ENCODE measurements at places on chromosomes 1 and 21.

- DNase-seq: peak; percentile 39
These were observed 210.3 kb downstream of the SLC35F3 start for GRCh38 chr1:234114648-234115307.

GRCh38 chr1:192104852-192105251 lies 53.4 kb upstream of the RGS18 start:
- no peak for DNase-seq

- DNase-seq: no peak
These were observed 21.0 kb downstream of the CLCA4 start for GRCh38 chr1:86567878-86568277.

DNA sequence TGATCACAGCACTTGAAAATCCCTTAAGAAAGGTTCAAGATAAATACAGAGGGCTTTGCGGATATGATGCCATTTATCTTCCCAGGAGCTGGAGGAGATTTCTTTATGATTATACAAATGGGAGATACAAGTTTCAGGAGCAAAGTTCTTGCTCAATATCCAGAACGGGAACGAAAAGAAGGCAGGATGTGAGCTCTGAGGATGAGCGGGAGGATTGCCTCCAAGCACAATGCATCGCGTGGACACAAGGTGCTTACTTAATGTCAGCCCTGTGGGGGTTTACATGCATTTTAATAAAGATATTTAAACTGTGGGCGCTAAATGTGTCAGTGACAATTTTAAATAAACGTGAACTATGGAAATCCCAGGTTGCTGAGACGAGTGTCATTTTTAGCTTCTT lies 59.0 kb downstream of the SYT6 start:
- DNase-seq: no peak

- no peak for DNase-seq
These were observed 3.9 kb upstream of the ZNF678 start for GRCh38 chr1:227559499-227559898.

- DNase-seq: no peak
These were observed 50.9 kb downstream of the RUNX1 start for GRCh38 chr21:34998176-34998575.

DNA sequence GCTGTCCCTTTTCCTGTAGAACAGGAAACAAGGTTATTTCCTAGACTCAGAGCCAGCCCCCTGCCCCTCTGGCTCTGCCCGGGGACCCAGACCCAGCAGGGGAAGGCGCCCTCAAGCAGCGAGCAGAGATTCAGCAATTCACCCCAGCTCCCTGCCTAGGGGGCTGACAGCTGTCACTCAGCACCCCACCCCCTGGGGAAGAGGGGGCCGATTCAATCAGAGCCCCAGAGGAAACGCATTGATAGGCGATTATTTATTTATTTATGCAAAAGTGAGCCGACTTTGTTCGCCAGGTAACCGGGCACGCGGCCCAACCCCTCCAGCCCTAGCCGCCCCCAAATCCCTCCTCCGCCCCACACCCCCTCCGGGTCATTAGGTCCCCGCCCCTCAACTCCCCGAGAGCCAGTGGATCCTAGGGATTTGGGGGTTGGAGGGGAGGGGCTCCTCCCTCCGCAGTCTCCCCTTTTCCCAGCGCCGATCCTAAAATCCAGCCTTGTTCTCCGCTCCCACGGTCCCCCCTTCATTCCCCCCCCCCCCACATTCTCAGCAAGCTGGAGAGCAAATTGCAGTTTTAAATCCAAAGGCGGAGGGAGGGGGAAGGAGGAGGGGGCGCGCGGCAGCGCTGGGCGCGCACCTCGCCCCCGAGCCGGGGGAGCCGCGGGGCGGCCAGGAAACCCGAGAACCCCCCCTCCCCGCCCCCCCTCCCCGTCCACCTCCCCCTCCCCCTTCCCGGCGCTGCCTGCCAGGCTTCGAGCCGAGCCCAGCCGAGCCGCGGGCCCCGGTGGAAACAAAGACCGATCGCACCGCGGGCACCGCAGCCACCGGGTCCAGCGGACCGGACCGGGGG lies 1.3 kb downstream of the AHDC1 start:
- no peak for DNase-seq

- DNase-seq: no peak
These were observed 340.2 kb downstream of the SMYD3 start for GRCh38 chr1:246166841-246167240.

DNA sequence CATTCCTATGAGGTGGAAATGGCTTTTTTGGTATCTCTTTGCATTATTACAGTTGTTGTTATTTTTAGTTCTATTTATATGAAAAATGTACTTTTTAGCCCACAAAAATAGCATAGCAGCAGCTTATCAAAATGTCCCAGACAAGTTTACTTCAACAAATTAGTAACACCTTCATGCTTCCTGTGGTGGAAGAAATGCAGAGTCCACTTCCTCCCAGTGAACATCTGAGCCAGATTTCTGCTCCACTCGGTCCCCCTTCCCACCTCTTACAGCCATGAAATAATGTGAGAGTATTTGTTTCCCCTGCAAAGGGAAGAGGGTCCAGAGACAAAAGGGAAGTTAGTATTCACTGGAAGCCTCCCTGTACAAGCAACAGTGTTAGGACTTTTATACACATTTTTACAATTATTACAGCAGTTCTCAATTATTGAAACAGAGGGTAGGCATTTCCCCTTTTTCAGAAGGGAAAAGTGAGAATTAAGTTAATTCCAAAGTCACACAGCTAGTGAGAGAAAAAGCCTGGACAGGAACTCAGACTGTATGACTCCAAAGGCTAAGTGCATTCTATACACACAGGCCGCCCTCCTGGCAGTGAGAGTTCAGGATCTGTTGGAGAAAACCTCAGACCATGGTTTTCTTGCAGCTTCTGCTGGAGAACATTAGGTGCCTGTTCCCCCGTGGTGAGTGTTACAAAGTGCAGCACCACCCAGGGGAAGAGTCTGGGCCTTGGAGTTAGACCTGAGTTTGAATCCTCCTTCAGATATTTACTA lies 126.5 kb downstream of the PBX1 start:
- no peak for DNase-seq

- no peak for DNase-seq
These were observed 11.6 kb downstream of the TINAGL1 start for GRCh38 chr1:31587720-31588423.

- DNase-seq: no peak
These were observed 82.2 kb upstream of the AK4 start for GRCh38 chr1:65065524-65066418.

GRCh38 chr1:33378976-33379375 lies 51.9 kb downstream of the PHC2 start:
- no peak for DNase-seq

- no peak for DNase-seq
These were observed 5.8 kb downstream of the MAPKAPK2 start for GRCh38 chr1:206690516-206690915.

- no peak for DNase-seq
These were observed 24.8 kb upstream of the ITPKB start for GRCh38 chr1:226763905-226764264.

- DNase-seq: no peak
These were observed 193.0 kb downstream of the URB2 start for GRCh38 chr1:229819091-229819490.

DNA sequence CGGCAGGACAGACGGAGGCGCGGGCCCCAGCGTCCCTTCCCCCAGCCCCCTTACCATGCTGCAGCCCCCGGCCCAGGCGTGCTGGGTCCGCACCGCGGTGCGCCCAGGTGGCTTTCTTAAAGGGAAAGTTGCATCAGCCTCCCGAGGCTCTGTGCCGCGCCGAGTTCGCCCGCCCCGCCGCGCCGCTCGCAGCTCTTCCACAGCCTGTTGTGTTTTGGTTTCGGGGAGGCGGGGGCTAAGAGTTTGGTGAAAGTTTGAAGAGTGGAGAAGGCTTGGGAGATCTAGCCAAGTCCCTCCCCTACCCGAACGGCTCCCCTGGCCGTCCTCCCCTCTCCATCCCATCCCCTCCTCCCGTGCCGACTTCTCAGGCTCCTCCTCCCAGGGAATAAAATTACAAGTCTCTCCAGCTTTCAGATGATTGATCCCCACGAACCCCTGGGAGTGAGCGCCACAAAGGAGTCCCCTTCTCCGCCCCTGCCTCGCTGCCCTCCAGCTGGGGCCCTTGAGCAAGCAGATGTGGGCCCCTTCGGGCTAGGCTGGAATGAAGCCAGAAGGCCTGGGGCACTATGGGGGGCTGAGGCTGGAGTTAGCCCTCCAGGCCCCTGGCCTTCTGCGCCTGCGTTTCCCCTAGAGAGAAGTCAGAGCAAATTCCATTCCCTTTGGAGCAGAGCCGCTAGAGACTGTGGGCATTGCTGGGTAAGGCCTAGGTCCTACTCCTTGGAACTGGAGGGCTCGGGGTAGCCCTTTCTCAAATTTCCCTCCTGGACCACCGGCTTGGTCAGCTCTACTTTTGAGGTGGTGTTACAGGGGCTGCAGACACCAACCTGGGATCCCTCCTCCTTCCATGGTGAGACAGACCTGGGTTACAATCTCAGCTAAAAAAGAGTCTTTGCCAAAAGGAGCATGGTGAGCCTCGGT lies at the start of gene SLC6A9:
SLC6A9 (minus strand) TSS at position 211 of the 918 bp plus-strand sequence. CDS start 7,185 bp downstream, outside the sequence.
- peak; percentile 42 for DNase-seq

DNA sequence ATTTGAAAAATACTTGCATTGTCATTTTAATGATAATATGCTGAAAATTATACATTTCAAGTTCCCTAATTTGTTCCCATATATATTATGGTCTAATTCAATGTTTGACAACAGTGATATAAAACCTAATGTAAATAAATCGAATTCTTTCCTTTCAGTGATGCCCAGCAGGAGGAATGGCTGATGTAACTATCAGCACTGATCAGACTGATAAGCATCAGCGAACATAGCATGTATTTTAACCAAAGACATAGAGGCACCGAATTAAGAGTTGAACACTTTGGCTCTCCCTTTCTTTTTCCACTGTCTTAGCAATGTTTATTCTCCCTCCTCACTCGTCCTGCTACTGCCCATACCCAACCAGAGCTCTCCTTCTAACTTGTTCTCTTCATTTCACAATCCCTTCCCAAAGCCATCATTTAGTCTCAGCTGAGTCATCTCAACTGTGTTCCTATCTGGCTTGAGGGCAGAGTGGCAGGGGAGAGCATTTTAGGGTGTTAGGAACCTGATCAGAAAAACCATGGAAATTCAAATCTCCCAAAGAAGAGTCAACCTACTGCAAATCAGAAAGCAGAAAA lies 58.8 kb upstream of the C1orf115 start:
- no peak for DNase-seq

- no peak for DNase-seq
These were observed at the start of gene KIF26B for GRCh38 chr1:245154429-245155271. Gene KIF26B (plus strand): TSS chr1:245154985. CDS start chr1:245155425, 440 bp downstream.

GRCh38 chr1:29964718-29965533 lies 728.6 kb downstream of the PTPRU start:
- no peak for DNase-seq

DNA sequence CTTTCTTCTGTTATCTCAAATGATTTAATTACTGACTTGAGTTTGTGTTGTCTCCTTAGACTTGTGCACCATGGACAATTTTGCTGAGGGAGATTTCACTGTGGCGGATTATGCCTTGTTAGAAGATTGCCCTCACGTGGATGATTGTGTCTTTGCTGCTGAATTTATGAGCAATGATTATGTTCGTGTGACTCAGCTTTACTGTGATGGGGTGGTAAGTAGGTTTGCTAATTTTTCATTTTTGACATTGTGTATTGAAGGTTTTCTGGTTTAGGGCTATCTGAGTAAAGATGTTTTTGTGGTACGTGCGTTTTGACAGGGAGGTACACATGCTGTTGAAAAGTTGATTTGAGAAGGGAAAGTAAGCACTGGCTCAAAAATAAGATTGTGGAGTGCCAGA lies 14.1 kb downstream of the TTC3 start:
- no peak for DNase-seq

- peak; percentile 5 for DNase-seq
These were observed 490.8 kb upstream of the ADGRL4 start for GRCh38 chr1:79497193-79497773.

- DNase-seq: no peak
These were observed 8.2 kb upstream of the RNF223 start for GRCh38 chr1:1082239-1082775.

DNA sequence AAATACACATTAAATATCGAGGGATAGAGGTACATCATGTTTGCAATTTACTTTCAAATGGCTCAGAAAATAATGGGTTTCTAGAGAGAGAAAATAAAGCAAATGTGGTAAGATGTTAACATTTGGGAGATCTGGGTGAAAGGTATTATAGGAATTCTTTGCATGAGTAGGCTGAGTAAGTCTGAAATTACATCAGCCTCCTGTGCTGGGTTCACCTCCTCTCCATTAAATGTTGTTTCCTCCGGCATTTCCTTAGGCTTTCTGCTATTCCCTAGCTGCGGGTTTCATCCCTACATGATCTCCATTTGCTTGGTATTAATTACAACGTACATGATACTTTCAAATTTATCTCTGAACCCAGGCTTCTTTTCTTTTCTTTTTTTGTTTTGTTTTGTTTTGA lies 31.6 kb downstream of the ZMYND12 start:
- no peak for DNase-seq

GRCh38 chr21:17250778-17251241 lies 262.0 kb upstream of the CXADR start:
- DNase-seq: no peak

DNA sequence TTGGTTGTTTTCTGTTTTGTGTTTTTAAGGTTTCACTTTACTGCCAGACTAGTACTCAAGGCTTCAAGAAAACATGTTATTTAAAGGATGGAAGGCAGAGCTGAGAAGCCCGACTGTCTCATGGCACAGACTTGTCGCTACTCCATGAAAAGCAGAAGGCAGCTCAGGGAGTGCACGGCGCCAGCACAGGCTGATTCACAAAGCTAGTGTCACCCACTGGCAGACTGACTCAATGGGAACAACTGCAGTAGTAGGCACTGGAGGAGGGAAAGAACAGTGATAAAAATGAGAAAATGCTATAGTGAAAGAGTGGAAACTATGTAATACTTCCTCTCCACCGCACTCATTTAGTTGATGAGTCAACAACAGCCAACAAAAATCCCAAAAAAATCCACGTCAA lies 14.7 kb downstream of the HSF2BP start:
- no peak for DNase-seq

GRCh38 chr1:221327954-221328353 lies 413.9 kb downstream of the DUSP10 start:
- DNase-seq: no peak

- DNase-seq: no peak
These were observed 1.7 kb upstream of the CHI3L2 start for GRCh38 chr1:111225717-111226400.

GRCh38 chr1:97877307-97877706 lies 43.5 kb downstream of the DPYD start:
- no peak for DNase-seq
